ENCODE measurements at places on chromosomes 1 and 21. TPM values are rescaled to one million over a fixed set of nuclear protein-coding genes. Genes with fewer than 3 reads are reported as not detected.

The C1orf185 gene
- total RNA-seq, result not detected

The CCNL2 gene
- total RNA-seq, result 182 TPM

The DMAP1 gene
- 40.9 TPM for total RNA-seq

The DUSP23 gene
- total RNA-seq, result 126 TPM

The DCDC2B gene
- not detected for total RNA-seq

The KCNE2 gene
- total RNA-seq, result not detected

The TSPEAR gene
- total RNA-seq, result not detected
